ENCODE measurements at places on chromosomes 1 and 21.
A peak's percentile ranks its signal among the peaks of the same experiment; 100 is the strongest.

DNA sequence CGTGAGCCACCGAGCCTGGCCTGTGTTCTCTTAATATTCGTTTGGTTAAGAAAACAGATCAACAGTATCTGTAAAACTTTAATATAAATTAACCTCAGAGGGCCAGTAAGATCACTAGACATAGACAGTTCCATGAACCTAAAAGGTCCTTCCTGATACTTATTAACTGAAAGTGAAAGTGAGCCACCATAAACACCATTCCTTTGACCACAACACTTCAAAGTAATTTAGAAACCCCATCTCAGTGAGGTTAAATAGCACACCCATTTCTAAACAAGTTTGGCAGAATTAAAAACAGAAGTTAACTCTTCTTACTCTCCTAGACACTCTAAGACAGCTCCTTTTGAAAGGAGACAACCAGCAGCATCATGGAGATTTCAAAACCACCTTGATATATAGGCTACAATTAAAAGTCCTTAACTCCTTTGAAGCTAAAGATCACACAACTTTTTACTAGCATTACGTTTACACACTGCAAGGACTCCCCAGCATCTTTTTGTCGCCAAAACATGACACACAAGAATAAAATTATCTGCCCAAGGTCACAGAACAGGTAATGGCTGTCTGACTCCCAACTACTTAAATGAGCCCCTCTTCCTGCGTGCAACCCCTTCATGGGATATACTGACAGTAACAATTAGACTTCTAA is 2.2 kb downstream of the RNF19B start:
- no peak for DNase-seq

DNA sequence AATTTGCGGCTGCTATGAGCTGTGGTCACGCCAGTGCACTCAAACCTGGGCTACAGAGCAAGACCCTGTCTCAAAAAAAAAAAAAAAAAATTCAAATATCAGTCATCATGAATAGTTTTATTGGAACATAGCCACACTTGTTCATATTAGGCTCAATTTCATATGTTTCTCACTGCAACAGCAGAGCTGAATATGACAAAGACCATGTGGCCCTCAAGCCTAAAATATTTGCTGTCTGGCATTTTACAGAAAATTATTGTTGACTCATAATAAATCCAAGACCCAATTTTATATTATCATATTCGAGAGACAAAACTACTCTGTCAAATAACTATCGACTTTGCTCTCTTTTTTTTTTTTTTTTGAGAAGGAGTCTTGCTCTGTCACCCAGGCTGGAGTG is 11.0 kb downstream of the BECN2 start:
- no peak for DNase-seq

GRCh38 chr1:1273512-1274298 is at the start of gene UBE2J2:
TSS of gene UBE2J2 (minus strand) at chr1:1273854. CDS start at chr1:1267992, 5,862 bp downstream.
- peak; percentile 88 for DNase-seq

DNA sequence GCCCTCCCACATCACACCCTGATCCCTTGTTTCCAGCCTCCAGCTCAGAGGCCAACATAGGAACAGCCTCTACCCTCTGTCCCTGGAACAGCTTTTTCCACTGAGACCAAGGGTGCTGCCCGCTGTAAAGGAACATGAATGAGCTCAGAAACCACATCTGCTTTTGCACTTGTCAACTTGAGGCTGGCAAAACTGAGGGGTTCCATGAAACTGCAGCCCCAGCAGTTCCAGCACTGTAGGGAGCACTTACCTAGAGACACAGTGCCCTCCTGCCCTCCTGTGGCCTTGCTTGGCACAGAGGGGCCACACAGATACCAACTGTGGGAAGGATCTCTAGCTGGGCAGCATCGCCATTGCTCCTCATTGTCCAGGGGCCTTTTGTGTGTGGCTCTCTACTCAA is 51.7 kb downstream of the ITPKB start:
- DNase-seq = no peak

GRCh38 chr1:38891753-38892152 is 10.4 kb upstream of the GJA9 start:
- no peak for DNase-seq

DNA sequence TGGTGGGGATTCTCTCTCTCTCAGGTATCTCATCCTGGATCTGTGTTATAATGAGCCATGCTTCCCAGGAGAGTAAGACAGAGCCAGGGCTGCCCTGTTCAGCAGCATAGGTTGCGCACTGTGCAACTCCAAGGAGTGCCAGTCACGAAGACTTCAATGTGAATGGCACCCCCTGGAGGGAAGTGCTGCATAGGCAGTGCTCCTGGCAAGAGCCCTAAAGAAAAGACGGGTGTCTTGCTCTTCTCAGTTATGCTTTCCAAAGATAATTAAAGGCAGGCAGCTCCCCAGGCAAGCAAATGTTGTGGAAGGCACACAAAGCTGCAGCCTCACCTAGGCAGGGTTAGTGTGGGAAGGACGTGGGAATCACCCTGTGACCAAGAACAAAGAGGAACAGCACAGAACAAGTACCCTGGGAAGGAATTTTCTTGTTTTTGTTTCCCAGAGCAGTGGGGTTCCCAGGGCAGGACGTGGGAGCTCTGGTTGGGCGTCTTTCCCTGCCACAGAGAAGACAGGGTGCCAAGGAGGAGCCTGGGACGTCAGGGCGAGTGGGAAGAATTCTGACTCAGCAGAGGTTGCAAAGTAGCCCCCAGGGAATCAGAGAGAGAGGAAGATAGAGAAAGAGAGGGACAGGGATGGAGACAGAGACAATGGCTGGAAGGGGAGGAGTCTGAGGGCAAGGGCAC is 120.9 kb downstream of the KCNN3 start:
- DNase-seq = no peak

DNA sequence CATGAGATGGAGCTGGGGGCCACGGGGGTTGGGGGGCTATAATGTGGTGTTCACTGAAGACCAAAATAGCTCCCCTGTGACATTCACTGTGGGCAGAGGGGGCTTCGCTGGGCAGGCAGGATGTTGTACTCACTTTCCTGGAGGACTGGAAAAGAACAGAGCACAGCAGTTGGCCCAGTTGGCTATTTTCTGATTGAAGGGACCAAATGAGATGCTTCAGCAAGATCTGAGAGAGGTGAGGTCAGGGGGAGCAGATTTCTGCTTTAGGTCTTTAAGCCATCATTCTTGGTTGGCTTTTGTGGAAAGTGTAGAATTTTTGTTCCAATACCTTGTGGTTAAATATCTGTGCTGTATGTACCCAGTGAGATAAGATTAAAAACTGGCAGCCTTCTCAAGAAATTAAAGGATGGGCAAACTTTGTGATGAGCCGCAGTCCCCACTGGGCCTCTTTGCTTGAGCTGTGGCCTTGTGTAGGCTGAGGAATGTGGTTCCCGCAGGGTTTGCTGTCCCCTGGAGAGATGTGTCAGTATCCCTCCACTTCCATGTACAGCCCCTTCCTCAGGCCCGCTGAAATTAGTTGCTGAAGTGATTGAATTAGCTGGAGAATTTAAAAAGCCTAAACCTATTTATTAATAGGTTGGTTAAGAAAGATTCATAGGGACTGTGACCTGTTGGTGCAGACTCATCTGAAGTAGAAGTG is 80.7 kb downstream of the ATP5PO start:
- no peak for DNase-seq

DNA sequence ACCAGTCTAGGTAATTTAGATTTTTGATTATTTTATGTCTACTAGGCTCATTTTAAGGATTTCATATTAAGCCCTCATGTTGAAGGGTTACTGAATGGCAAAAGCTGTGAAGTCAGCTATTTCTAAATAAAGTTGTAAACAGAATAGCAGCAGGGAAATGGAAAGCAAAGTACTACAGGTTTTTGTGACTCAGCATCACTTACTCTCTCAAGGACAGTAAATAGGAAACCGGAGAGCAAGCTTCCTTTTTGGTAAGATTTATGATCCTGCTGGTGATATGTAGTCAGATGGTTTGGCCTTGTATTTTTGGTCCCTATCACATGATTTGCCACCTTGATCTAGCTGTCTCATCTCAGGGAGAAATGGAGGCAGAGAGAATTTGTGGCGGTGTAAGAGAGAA is 226.0 kb downstream of the RPS6KC1 start:
- no peak for DNase-seq

DNA sequence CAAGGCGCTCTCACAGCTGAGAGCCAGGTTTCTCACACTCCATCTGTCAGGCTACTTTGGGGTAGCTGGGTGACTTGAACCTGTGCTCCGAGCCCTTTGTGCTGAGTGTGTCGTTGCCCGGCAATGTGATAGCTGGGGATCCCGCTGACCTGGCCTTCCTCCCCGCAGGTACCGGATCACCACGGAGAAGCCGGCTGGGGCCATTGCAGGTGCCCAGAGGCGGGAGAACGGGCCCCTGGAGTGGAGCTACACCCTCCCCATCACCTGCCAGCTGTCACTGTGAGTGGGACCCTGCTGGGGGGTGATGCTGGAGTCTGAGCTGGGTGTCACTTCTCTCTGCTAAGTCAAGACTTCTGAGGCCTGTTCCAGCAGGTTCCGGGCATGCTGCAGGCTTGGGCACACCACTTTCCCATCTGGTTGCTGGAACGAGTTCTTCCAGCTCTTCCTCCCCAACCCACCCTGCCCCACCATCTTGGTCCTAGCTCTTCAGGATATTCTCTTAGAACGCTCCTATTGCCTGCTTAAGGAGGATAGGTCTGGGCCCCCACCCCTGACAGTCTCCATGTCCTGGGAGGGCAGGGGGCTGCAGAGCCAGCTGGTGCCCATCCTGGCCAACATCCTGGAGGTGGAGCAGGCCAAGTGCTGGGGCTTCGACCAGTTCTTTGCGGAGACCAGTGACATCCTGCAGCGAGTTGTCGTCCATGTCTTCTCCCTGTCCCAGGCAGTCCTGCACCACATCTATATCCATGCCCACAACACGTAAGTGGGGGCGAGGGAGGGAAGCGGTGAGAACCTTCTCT is 7.5 kb downstream of the IKBKE start:
- DNase-seq = no peak

DNA sequence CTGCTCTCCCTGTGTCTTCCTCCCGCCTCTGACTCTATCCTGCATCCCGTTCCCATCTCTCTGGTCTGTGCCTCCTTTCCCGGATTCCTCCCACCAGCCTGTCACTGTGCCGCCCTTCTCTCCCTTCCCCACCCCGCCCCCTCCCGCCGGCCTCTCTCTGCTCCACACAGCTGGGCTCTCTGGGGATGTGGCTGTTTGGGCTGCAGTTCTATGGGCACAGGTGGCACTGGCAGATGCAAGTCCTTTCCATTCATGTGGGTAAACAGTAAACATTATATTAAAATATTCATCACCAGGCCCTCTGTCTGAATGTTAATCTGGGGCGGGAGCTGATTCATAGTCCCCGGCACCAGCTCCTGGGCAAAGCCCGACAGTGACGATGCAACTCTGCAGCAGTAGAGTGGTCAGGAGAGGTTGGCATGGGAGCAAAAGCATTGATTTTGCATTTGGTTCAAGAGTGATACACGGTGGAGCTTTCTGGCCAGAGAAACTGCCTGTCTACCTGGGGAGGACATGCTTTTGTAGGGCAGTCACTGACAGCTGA is 249.3 kb downstream of the TNR start:
- DNase-seq = no peak

Data from stimulated activated CD8-positive, alpha-beta memory T cell treated with anti-CD3 and anti-CD28 coated beads, Interleukin-12 subunit alpha, Interleukin-12 subunit beta, amount 100 ng/mL, for 4 hours (primary cell).